ENCODE measurements at places on chromosomes 5 and 9. TPM values are rescaled to one million over a fixed set of nuclear protein-coding genes. Genes with fewer than 3 reads are reported as not detected.

Gene ITK
- 0.80 TPM for polyA plus RNA-seq

Gene CDC20B
- polyA plus RNA-seq, result 0.82 TPM

Gene SLC6A19
- 0.78 TPM for polyA plus RNA-seq

Gene SHC3
- polyA plus RNA-seq, result 2.6 TPM

Gene EPB41L4A
- 31.7 TPM for polyA plus RNA-seq

Gene MEGF9
- 17.7 TPM for polyA plus RNA-seq

Gene NOL8
- polyA plus RNA-seq, result 37.7 TPM

Gene HAVCR2
- 11.7 TPM for polyA plus RNA-seq

Gene PRR7
- 1.1 TPM for polyA plus RNA-seq

Gene CCDC183
- polyA plus RNA-seq, result 6.5 TPM

Gene RAD50
- polyA plus RNA-seq, result 55.2 TPM

Gene ZDHHC11B
- 3.3 TPM for polyA plus RNA-seq

Gene SYNPO
- 106 TPM for polyA plus RNA-seq

Gene LECT2
- polyA plus RNA-seq, result 4.6 TPM

Gene CDX1
- polyA plus RNA-seq, result 0.66 TPM

Gene MOB3B
- polyA plus RNA-seq, result 4.9 TPM

Gene MELK
- polyA plus RNA-seq, result 19.4 TPM

Gene ADAMTSL1
- polyA plus RNA-seq, result 93.0 TPM

Gene ARL14EPL
- polyA plus RNA-seq, result not detected

Gene CYFIP2
- polyA plus RNA-seq, result 10.9 TPM

Gene GABRA6
- 0.24 TPM for polyA plus RNA-seq

GRCh38 chr9:78510035-78510434, 213.1 kb downstream of the PSAT1 start:
- DNase-seq, result no peak

DNA sequence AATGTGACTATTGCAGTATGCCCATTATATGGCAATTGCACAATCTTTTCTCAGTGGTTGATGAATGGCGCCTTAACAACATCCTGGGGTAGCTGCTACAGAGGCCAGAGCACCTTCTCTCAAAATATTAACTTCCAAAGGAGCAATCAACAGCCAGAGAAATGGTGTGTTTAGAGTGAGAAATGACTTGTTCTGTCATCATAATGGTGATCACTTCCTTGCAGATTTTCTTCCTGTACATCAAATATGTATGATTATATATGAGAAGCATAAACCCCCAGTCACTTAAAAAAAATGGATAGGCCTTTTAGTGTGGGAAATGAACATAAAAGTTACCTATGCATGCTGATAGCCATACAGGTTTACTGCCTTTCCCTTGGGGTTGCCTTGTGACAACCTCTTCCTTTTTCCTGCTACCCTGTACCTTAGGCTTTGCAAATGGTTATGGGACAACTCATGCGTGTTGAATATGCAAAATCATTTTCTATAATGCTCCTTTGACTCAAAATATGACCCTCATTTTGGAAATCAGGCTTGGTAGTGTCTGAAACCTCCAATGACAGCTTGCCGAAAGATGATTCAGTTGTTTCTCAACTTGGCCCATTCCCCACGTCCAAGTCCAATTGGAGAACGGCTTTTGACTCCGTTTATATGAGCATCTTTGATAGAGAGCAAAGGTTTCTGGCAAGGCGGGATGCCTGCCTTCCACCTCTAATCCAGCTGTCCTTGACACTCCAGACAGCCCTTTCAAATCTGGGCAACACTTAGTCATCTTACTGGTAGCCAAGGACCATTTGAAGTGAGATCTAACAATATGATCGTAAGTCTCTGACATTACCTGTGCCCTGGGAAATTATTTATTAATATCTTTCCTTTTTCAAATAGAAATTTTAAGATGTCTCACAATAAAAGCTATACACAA, 69.3 kb downstream of the SLC1A1 start:
- no peak for DNase-seq

DNA sequence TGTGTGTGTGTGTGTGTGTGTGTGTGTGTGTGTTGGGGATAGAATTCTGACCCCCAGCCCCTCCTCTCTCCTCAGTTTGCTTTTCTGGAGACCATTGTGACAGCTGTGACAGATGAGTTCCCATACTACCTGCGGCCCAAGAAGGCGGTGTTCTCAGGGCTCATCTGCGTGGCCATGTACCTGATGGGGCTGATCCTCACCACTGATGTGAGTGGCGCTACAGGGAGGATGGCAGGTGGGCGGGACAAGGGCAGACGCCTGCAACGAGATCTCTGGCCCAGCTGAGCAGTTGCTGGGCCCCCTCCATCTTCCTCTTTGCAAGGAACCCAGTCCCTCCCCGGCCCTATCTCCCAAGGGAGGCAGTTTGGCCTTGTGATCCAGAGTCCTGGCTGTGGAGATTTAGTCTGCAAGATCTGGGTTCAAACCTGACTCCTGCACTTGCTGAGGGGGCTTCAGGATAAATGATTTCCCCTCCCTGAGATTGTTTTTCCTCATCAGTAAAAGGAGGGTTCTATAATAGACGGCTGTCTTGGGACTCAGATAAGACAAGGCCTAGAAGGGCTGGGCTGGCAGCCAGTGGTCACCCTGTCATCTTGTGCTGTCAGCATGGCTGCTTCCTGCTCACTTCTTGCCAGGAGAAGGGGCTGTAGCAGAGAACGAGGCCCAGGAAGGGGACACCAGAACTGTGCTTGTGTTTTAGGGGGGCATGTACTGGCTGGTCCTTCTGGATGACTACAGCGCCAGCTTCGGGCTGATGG, 14.1 kb downstream of the SLC6A7 start:
- DNase-seq, result no peak

- no peak for DNase-seq
Measured at GRCh38 chr9:27278374-27278773, 18.6 kb downstream of the EQTN start.

DNA sequence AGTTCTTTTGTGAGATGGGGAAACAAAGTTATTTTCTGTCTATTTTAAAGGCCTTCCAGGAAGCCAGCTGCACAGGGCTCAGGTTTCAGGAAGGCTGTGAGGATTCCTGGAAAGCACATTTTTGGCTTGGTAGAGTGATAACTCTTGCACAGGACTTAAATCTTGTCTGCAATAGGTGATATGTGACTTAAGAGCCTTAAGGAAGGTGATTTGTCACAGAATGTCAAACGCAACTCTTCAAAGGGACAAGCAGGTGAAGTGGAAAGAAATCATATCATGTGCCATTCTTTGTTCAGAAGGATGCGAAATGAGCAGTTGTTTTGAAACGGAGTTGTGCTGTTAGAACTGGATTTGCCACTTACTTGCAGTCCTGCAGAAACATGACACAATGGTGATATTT, 459.3 kb downstream of the MAT2B start:
- peak; percentile 10 for DNase-seq

DNA sequence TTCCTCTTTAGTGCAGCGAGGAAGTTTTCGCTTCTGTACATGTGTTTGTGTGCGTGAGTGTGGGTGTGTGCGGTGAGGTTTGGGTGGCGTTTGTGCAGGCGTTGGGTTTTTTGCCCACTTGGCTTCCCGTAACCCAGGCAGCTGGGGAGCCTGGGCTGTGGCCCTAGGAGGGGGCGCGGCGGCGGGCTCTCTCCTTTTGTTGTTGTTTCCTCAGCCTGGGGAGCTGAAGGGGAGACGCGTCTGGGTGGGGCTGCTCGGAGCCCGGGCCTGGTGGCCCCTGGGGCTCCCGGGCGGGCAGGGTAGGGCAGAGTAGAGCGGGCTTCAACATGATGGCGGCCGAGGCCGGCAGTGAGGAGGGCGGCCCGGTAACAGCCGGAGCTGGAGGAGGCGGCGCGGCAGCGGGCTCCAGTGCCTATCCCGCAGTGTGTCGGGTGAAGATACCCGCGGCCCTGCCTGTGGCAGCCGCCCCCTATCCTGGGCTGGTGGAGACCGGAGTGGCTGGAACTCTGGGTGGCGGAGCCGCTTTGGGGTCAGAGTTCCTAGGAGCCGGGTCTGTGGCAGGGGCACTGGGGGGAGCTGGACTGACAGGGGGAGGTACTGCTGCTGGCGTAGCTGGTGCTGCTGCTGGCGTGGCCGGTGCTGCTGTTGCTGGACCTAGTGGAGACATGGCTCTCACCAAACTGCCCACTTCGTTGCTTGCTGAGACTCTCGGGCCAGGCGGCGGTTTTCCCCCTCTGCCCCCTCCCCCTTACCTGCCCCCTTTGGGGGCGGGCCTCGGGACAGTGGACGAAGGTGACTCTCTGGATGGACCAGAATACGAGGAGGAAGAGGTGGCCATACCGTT, 665 bp downstream of the RASA1 start:
- peak; percentile 52 for DNase-seq

DNA sequence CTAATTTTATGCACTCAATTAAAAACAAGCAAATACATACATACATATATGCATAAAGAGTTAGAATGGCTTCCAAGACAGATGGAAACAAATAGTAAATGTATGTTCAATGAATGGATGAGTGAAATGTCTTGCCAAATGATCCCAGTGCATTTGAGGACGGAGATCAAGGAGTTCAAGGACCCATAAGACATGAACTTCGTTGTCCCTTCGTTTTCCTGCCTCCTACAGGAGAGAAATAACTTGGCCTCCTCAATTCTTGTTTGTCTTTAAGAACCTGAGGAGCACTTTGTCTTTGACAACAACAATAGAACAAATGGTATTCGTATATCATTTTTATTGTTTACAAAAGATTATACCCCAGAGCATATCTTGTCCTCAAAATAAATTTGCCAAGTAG, 2.4 kb upstream of the PAPPA start:
- no peak for DNase-seq

DNA sequence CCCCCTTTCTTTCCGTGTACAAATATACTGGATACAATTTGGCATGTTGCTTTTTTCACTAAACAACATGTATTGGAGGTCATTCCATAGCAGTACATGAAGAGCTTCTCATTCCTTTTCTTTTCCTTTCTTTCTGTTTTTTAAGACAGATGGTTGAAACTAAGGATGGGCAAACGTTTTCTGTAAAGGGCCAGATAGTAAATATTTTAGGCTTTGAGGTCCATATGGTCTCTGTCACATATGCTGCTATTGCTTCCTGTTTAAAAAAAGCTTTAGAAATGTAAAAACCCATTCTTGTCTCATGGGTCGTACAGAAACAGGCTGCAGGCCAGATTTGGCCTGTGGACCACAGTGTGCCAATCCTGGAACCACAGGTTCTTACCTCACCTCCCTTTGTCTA, 160.1 kb downstream of the ACER2 start:
- no peak for DNase-seq

GRCh38 chr9:134380542-134381271, 54.5 kb downstream of the RXRA start:
- no peak for DNase-seq

DNA sequence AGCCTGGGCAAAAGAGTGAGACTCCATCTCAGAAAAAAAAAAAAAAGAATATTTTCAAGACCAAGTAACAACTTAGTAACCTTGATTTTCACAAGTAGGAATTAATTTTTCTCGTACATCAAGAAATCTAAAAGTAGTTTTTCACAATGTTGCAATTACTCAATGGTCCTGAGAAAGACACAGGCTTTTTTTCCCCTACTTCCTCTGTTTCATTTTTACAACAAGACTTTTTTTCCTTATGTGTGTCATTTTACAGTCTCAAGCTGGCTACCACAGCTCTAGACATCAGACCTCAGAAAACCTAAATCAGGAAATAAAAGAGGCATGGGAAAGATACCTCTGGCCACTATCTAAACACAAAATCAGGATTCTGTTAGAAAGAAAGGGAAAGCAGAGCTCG, 45.9 kb downstream of the WDR36 start:
- DNase-seq, result no peak

DNA sequence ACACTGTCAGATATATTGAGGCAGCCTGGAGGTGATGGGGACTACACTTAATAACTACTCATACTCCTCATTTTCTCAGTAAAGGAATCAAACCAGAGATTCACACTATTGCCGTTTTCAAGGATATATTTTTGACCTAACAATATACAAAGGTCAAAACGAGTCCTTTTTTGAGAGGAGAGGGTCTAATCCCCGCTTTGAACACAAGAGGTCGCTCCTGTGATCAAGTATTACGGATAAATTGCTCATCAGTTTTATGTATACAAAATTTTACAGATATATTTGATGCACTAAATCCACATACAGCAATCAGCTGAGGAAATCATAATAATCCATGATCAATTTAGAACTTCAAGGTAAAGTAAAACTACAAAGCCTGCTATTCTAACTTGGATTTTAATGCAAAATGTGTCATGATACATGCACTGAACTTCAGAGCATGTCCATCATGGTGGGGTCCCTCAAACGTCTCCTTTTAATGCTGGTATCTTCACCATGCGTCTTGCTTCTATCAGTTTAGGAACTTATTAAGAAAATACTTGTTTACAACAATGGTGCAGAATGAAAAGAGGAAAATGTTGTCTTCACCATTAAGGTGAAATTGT, 2.5 kb upstream of the ISL1 start:
- no peak for DNase-seq

GRCh38 chr5:72624641-72625236, 117.5 kb upstream of the ZNF366 start:
- no peak for DNase-seq

GRCh38 chr5:93805616-93806379, 64.4 kb upstream of the POU5F2 start:
- DNase-seq, result no peak

- no peak for DNase-seq
Measured at GRCh38 chr9:92353051-92353450, 27.3 kb downstream of the CENPP start.

- no peak for DNase-seq
Measured at GRCh38 chr9:91211919-91212318, 149.8 kb downstream of the AUH start.

DNA sequence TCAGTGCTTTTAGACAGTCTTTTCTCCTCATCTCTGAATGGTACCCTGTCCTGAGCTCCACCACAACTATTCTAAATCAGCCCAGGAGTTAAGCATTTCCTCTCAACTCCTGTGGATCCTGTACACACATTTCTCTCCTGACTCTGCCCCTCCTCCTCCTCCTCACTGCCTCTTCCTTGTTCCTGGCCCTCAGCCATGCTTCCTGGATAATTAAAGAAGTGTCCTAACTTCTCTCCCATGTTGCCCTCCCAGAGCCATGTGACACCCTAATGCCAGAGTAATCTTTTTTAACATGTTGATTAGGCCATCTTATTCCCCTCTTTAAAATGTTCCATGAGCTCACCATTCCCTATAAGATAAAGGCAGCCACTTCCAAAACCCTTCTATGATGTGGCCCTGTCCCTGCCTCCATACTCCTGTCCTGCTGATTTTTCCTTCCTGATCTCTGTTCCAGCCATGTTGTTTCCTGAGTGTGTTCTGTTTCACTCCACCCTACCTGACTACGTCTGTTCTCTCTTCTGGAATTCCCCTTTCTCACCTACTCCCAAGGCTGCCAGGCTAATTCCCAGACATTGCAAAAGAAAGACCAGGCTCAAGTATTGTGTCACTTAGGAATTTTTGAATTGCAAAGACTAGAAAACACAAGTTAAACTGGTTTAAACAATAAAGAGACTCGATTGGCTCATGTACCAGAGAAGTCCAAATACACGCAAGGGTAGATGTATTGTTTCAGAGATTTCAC, 295.2 kb downstream of the MAST4 start:
- DNase-seq, result no peak

DNA sequence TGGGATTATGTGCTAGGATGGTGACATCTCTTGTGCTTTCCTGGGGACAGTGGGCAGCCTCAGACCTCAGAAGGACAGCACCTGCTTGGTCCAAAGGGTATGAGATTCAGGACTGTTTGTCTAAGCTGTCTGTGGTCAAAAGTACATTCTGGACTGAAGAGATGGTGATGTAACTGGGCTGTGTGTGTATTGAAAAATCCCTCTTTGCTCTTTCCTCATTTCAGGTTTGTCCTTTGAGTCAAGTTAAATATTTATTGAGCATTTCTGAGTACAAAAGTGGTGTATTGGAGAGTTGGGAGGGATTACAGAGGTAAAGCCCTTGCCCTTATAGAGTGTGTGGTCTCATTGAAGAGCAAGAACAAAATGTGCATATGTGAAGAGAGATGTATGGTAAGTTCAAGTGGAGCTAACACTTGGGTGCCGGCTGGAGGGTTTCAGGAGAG, 46.7 kb downstream of the RCL1 start:
- DNase-seq, result no peak

Data from left renal pelvis (tissue), 4 donors.